ENCODE measurements at places on chromosomes 12 and 14.

DNA sequence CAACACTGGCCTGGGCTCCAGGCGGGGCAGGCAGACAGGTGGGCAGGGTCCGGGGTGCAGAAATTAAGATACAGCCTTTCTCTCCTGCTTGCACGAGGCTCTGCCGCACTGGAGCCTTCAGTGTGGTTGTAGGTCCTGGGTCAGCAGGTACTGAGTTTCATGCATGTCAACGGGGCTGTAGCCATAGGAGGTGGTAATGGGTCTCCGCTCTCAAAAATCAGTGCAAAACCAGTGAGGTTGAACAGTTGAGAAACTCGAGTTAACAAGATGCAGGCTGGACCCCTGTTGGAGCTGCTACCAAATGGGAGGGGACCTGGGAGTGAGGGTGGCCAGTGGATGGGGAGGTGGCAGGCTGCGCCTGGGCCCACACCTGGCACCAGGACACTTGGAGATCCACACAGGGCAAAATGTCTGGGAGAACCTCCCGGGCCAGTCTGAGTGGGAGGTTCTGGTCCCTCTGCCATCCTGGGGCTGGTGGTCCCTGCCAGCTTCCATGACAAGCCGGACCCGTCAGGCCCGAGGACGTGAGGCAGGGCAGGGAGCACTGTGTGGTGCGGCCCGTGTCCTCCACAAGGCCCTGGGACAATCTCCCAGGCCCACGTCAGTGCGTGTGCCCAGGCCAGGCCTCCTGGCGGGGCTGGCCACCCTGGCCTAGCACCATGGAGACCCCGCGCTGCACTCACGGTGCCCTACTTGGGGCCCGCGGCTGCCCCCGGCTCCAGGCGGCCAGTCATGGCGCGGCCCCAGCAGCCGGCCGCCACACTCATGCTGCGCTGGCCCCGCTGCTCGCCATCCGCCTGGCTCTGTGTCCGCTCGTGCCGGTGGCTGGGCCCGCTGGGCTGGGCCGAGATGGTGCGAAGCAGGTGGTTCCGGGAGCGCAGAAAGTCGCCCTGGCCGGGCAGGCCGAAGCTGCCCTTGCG is 5.1 kb downstream of the ARL6IP4 start:
- DNase-seq: no peak

- DNase-seq: no peak
Observed at GRCh38 chr14:101405171-101405883, 156.0 kb upstream of the DIO3 start.

- DNase-seq: no peak
Observed at GRCh38 chr14:73502017-73502619, 11.4 kb downstream of the RIOX1 start.

DNA sequence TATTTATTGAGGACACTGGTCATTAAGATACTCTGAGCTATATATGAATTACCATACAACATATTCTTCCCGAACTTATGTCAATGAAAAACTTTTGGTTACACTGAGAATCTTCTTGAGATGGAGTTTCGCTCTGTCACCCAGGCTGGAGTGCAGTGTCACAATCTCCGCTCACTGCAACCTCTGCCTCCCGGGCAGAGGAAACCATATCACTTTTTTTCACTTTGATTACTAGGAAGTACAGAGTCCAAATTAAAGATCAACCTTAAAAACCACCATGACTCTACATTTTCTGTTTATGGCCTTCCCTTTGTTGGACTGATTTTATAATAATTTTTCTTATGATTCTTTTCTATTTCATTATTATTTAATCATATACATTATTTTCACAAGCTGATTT is 336.5 kb downstream of the FSCB start:
- no peak for DNase-seq

DNA sequence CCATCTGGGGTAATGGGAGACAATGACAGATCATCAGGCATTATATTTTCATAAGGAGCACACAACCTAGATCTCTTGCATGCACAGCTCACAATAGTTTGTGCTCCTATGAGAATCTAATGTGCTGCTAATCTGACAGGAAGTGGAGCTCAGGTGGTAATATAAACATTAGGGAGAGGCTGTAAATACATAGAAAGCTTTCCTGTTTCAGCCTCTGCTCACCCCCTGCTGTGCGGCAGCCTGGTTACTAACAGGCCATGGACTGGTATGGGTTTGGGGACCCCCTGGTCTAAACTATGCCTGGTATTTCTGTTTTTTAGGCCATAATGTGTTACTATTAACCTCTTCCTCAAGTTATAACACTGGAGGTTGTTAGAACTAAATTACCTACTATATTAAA is 1373.7 kb downstream of the LRFN5 start:
- no peak for DNase-seq

DNA sequence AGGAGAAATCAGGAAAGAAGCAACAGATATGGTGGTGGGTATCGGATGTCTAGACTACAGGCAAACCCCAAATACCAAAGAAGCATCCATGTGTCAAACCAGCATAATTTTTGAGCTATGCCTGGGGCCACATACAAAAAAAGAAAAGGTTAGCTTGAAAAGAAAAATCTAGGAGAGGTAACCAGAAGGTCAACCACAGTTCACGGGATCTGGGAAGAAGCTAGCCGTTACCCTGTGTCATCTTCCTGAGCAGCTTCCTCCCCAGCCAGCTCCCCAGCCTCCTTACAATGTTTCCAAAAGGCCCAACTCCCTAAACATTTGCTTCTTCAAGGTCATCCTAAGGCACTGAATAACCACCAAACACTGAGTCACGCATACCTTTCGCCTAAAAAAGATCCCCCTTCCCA is 3.1 kb downstream of the SINHCAF start:
- DNase-seq: peak; percentile 69

GRCh38 chr12:32290411-32290810 is 108.9 kb upstream of the FGD4 start:
- DNase-seq: no peak

DNA sequence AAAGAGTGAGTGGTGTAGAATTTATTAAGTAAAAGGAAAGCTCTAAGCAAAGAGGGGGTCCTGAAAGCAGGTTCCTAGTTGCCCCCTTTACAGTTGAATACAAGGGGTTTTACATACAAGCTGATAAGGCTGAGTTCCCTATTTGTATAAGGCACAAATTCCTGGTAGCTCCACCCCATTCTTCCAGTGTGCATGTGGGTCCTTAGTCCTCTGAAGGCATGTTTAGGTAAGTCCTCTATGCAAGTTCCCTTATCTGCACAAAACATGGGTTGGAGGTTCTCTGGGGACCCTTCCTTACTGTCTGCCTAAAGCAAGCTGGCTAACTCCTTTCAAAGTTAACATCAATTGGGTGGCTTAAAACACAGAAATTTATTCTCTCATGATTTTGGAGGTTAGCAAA is 2.9 kb upstream of the FAR2 start:
- no peak for DNase-seq

GRCh38 chr14:20781803-20782202 is 735 bp downstream of the RNASE6 start:
- DNase-seq: no peak

- DNase-seq: no peak
Observed at GRCh38 chr12:62817556-62818271, 117.2 kb downstream of the PPM1H start.

All from RKO (cell line).